ENCODE measurements at places on chromosomes 4 and X.

DNA sequence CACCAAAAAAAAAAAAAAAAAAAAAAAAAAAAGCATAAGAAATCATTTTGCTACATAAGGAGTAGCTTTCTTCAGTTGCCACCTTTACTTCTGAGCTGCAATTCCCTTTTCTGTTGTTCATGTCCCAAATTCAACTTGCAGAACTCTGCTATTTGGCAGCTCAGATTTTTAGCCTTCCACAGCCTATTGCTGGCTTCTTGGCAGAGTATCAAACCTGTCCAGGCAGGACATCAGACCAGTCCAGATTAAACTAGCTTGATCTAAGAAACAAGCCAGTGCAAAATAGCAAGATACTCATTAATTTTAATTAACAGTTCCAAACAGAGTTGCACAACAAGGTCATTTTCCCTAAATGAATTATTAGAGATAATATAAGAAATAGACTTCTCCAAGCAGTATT lies 123.6 kb upstream of the NR3C2 start:
- DNase-seq, result no peak

GRCh38 chr4:15672101-15672500 lies 9.5 kb upstream of the FAM200B start:
- no peak for DNase-seq

DNA sequence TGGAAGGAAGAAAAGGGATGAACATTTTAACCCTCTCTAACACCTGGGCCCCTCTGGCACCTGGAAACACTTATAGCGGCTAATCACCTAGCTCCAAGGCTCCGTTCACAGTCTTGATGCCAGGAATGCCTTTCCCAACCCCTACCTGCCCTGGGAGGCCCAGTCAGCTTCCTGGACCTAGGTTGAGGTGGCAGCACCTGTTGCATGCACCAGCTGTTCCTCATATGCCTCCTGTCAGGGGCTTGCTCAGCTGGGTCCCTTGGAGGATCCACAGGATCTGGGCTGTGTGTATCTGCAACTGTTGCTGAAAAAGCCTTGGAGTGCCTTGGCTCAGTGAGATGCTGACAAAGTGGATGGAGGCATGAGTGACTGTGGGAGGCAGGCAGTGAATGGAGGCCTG lies 4.4 kb downstream of the CFP start:
- no peak for DNase-seq

DNA sequence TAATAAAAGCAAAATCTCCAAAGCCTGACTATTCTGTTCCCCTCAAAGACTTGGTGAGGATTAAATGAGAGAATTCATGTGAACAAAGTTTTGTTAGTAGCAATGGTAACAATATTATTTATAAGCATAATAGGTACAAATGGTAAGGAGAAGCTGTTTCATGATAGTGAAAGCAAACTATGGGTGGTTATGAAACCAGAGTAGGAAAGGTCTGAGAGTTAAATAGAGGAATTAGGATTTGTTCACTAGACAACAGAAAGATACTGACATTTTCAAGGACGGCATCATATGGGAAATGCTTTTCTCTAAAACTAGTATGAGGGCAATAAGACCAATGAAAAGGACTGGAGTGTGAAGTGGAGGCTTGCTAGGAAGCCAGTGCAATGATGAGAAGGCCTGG lies 128.6 kb upstream of the FTHL17 start:
- DNase-seq, result no peak

- DNase-seq, result no peak
Measured at GRCh38 chr4:76570141-76570973, 135.3 kb downstream of the SHROOM3 start.

DNA sequence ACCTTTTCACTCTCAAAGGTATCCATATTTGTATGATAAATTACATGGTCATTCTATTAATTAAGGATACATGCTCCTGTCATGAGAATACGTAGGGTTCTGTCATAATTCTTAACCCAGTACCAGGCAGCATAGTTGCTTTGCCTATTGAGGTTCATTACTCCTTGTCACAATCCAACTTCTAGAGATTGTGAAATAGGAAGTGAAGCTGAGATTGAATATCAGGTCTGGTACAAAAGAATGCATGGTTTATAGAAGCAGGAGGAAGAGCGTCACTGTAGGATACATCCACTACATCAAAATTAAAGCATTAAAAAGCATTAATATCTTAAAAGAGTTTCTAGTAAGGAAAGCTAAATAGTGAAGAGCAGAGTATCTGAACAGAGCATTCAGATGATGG lies 647.0 kb downstream of the IQCM start:
- no peak for DNase-seq

GRCh38 chr4:75002381-75002780 lies 69.5 kb downstream of the PARM1 start:
- no peak for DNase-seq

DNA sequence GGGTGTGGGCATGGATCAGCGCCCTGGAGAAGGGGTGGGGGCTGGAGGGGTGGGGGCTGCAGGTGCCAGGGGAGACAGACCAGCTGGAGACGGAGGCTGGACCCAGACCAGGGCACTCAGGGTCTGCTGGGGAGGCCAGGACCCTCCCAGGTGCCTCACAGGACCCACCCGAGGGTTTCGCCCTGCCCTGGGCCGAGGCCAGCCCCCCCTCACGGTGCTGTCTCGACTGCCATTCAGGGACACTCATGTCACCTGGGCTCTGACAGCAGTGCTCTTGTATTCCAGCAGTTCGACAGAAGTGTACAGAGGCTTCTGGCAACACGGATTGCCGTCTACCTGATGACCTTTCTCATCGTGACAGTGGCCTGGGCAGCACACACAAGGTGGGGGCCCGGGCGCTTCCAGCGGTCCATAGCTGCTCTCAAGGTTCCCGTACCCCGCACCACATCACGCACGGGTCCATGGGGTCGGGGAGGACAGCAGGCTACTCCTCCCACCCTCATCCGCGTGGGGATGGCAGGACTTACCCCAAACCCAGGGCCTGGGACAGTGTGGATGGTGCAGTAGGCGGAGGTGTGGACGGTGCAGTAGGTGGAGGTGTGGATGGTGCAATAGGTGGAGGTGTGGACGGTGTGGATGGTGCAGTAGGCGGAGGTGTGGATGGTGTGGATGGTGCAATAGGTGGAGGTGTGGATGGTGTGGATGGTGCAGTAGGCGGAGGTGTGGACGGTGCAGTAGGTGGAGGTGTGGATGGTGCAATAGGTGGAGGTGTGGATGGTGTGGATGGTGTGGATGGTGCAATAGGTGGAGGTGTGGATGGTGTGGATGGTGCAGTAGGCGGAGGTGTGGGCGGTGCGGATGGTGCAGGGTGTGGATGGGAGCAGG lies 18.1 kb downstream of the TMEM175 start:
- no peak for DNase-seq

- DNase-seq, result no peak
Measured at GRCh38 chr4:119894650-119895208, 171.9 kb downstream of the MAD2L1 start.

DNA sequence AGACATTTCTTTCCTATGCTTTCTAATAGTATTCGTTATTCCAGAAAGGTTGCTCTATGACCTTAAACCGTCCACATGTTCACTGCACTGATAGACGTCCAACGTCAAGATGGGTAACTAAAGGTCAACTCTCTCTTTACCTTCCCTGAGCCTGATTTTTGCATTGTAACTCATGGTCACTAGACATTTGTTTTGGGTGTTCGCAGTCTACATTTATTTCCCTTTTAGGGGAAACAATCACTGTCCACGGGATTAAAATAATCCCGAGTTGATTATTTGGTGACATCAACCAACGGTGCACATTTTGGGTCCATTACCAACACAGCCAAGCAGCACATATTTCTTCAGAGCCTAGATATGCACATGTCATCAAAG lies 540 bp upstream of the HADH start:
- no peak for DNase-seq
